Esophagus squamous epithelium (tissue), 5 donors: ENCODE measurements at places on chromosomes 2 and 18. TPM values are rescaled to one million over a fixed set of nuclear protein-coding genes. Genes with fewer than 3 reads are reported as not detected.

DUSP19 gene
- total RNA-seq: 0.70 TPM

CACNB4 gene
- total RNA-seq: 7.2 TPM

DNA sequence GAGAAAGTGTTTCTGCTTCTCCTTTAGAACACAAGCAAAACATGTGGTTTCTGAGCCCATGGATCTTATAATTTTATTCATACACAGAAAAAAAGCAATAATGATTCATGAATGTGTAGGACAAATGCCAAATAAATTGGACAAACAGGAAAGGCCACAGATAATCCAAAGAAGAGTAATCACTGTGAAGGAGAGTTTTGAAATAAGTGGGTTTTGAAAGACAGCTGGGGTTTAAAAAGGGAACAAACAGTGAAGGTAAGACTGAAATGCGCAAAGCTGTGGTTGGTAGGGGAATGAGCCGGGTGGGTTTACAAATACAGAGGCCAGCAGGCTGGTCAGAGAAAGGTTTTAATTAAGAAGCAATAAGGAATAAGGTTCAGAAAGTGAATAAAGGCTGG is 50.0 kb upstream of the MBOAT2 start:
- DNase-seq: no peak

BCL2 gene
- 17.4 TPM for total RNA-seq

DNA sequence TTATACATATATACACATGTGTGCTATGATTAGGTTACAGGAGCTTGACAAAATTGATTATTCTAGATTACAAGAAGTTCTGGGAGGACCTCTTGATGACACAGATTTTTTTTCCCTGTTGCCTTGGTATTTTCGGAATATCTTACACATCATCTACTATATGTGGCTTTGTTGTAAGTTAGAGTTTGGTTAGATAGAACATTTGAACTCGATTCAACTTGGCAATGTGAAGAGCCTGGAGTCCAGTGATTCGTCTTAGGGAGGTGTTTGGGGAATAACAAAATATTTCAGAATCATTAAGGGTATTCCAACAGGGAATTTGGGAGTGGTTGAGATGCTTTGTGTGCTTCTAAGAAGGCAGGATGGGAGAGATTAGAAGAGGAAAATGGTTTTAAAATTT is 39.3 kb upstream of the EFEMP1 start:
- DNase-seq: no peak

DNAH7 gene
- 0.38 TPM for total RNA-seq

DNA sequence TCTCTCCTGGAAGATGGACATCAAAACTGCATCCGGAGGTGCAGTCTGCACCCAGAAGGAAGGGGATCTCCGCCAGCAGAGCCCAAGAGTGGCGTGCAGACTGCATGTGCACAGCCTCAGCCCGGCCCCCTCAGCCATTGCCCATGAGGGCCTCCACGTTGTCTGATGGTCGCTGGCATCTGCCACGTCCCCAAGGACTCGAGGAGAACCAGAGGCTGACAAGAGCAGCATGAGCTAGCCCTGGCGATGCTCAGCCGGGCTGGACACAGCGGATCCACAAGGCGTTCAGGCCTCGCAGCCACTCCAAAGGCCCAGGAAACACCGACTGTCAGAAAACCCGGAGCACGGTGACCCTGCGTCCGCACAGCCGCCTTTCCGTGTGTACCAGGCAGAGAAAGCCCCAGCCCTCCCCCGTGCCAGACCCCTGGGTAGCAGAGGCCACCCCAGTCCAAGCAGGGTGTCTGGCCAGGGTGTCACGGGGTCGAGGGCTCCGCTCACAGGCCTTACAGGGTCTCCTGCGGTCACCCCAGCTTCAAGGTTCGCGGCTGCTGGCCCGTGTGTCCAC is 48.3 kb downstream of the SLC66A2 start:
- DNase-seq: no peak

GRCh38 chr18:62928326-62928725 is 213.0 kb downstream of the PHLPP1 start:
- DNase-seq: no peak

GRCh38 chr2:99565227-99565626 is 75.4 kb upstream of the REV1 start:
- no peak for DNase-seq
